ENCODE measurements at places on chromosomes 4 and X.

DNA sequence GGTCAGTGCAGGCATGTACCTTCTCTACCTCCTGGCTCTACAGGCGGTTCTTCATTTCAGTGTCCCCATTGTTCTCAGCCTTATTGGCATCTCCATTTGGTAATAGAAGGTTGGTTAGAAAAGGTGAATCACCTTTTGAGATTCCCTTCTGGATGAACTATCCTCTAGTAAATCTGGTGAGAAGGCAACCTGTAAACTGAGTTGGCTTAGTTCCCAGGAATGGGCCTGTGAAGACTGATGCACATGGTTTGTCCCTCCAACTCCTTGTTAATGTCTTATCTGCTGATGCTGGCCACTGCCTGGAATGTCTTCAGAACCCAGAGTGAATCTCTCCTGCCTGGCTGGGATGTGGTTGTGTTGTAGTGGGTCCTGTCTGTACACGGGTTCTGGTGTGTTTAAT, 143.4 kb upstream of the WDR1 start:
- DNase-seq, result no peak

- no peak for DNase-seq
Measured at GRCh38 chr4:39729557-39729956, 31.6 kb downstream of the UBE2K start.

DNA sequence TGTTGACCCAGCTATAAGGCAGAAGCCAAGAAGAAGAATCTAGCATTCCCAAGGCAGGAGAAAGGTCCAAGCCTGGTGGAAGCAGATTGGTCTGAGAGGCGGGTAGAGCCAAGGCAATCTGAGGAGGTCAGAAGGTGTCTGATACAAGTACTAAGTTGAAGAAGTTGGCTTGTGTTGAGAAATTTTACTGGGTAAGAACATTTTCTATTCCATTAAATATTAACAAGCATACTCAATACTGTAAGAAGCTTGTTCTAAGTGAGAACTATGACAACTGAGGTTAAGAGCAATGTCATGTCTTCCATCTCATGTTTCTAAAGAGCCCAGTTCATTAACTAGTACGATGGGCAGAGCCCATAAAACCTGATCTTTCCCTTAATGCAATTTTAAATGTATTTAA, 75.0 kb downstream of the FAM13A start:
- no peak for DNase-seq

- DNase-seq, result no peak
Measured at GRCh38 chr4:169398316-169398715, 127.6 kb upstream of the SH3RF1 start.

GRCh38 chr4:76856243-76857073, 41.5 kb downstream of the SOWAHB start:
- DNase-seq, result no peak

GRCh38 chr4:156794863-156795262, 176.7 kb downstream of the PDGFC start:
- DNase-seq, result no peak

DNA sequence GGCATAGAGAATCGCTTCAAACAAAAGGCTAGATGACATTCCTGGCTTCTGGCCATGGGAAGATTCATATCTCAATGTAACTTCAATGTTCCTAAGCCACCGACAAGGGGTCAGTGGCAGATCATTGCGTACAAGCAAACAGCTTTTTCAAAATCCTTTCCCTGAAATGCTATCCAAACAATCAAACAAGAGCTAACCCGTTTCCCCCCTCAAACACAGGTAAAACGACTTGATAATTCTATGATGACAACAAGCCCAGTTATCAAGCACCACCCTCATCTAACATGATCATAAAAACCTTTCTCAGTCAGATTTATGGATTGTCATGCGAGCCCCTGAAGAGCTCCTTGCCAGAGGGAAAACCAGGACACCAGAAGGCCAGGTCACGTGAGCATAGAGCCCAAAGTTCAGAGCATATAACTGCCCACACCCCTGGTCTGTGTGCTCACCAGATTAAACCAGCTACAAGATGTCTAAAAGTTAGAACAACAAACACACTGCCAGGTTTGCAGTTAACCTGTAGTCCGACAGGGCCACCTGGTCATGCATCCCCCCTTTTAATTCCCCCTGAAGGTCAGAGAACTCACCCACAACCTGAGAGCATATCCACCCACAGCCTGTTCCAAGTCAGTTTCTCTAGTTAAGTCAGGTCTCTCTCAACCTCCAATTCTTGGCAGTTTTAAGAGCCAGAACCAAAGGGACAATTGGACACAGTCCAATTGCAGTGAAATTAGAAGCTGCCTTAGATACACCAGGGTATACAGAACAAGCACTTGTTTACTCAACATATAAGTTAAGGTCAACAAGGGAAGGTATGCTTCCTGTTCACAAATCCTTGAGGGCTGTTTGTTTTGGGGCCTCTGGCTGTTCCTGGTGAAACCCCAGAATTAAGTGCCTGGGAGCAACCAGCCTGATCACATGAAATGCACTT, 248.1 kb upstream of the PPARGC1A start:
- DNase-seq, result no peak

DNA sequence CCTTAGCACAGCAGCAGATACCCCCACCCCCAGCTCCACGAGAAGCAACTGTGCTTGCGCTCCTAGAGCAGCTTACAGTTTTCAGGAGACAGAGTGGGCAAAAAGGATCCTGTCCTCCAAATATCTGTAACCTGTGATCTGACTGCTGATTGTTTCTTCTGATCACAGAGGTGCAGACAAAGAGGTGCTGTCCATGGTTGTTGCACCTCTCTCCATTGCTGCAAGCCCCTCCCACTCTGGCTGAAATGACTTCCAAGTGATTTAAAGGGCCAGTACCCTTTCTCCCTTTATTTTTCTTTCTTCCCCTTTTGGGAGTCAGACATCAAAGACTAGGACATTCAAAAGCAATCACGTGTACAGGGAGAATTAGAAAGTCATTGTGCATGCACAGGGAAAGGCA, 205.3 kb upstream of the GEMIN8 start:
- DNase-seq, result no peak

- no peak for DNase-seq
Measured at GRCh38 chrX:69844636-69845035, 205.1 kb downstream of the AWAT2 start.

GRCh38 chr4:24489870-24490269, 94.5 kb downstream of the DHX15 start:
- no peak for DNase-seq

DNA sequence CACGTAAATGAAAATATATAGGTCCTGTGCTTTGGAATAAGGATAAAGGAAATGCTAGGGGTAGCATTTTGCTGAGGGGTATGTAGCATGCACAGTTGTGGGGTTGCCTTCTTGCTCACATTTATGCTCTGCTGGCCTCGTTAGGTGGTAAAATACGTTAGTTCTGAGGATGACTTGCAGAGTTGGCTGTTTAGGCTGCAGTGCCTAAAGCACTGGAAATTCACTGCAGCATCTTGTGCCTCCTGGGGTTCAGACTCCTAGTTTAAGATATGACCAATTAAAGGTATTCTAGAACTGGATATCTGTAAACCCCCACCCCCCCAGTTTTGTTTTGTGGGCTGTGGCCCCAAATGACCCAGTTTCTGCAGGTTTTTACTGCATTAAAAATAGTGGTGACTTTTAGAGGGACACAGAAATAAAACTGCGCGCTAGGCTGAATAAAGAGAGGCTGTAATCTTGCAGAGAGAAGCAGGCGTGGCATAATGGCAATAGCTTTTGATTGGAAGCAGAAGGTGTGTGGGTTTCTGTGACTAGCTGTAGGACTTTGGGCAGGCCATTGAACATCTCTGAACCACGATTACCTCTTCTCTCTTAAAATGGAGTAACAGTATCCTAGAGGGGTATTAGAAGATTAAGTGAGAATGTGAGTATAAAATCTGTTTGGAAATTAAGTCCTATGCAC, 79.3 kb downstream of the REPS2 start:
- no peak for DNase-seq

DNA sequence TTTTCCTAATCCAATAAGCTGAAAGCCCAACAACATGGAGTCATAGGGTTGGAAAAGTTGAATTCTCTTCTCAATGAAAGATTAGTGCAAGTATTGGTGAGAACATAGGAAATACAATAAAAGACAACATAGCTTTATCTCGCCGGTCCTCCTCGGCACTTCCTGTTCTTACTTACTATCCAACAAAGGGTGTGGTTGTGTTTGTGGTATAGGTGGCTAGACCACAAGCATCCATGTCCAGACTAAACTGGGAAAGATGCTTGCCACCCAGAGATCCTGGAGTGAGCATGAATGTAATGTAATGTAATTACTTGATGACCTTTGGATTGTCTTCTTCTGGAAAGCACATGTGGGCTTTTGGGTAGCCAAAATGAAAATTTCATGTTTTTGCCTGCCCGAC, 223.8 kb downstream of the CPE start:
- no peak for DNase-seq

DNA sequence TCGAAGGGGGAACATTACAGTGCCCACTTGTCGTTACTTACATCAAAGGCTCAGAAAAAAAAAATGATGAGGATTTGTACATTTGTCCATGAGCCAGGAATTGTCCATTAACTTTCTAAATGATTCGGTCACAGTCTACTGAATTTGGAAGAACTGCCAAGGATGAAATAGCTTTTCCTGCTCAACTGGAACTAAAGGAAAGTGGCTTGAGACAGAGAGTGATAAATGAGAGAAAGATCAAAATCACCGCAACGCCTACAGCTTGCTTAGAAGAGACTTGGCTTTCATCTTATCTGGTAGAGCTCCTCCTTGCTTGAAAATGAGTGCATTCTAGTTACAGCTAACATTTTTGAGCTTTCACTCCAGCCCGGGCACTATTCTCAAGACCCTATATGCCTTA, 55.5 kb upstream of the ADGRG2 start:
- no peak for DNase-seq

GRCh38 chrX:70434914-70435586, 9.6 kb upstream of the DLG3 start:
- DNase-seq, result no peak

- no peak for DNase-seq
Measured at GRCh38 chr4:62328526-62328925, 1128.4 kb downstream of the ADGRL3 start.

GRCh38 chrX:8413279-8413678, 51.4 kb upstream of the VCX3B start:
- no peak for DNase-seq

DNA sequence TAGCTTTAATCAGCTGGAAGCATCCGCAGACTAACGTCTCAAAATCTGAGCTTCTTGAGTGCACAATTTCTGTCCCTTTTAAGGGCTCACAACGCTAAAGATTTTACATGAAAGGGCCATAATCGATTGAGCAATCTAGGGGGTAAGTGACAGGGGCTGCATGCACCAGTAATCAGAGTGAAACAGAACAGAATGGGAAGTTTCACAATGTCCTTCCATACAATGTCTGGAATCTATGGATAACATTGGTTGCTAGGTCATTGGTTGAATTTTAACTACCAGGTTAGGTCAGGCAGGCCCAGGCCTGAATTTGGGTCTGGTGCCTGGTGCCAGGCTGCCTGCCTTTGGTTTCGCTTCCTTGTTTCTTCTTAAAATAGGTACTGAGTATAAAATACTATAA, 42.0 kb upstream of the MTMR8 start:
- DNase-seq, result no peak

- no peak for DNase-seq
Measured at GRCh38 chr4:79431839-79432238, 23.8 kb upstream of the GK2 start.

DNA sequence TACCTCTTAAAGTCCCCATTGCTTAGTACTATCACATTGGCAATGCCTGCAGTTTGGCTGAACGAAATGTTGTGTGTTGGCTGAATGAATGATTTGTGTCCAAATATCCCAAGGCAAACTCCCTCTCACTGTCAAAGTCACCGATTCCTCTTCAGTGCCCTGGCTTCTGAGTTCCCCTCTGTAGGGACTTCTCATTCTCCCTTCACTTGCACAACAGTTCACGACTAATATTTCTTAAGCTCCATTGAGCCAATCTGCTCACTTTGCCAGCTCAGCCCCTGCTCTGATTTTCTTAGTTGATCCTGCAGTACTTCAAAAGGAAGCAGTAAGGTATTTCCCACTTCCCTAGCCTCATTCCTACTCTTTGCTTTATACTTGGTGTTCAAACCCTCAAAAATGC, 21.9 kb upstream of the PACRGL start:
- DNase-seq, result no peak

- DNase-seq, result no peak
Measured at GRCh38 chr4:38728631-38729141, 54.1 kb downstream of the TLR10 start.

GRCh38 chr4:41012293-41012692, 202.0 kb downstream of the APBB2 start:
- no peak for DNase-seq

- no peak for DNase-seq
Measured at GRCh38 chrX:76126851-76127250, 46.0 kb upstream of the PBDC1 start.

GRCh38 chrX:40996886-40997530, 88.2 kb upstream of the USP9X start:
- no peak for DNase-seq

GRCh38 chr4:145186729-145187128, 6.3 kb upstream of the OTUD4 start:
- no peak for DNase-seq

GRCh38 chr4:86549163-86549788, 44.8 kb upstream of the PTPN13 start:
- DNase-seq, result no peak

- DNase-seq, result no peak
Measured at GRCh38 chr4:4284827-4285618, 4.9 kb downstream of the LYAR start.

GRCh38 chrX:118847676-118848075, 24.1 kb downstream of the ZCCHC12 start:
- DNase-seq, result no peak

DNA sequence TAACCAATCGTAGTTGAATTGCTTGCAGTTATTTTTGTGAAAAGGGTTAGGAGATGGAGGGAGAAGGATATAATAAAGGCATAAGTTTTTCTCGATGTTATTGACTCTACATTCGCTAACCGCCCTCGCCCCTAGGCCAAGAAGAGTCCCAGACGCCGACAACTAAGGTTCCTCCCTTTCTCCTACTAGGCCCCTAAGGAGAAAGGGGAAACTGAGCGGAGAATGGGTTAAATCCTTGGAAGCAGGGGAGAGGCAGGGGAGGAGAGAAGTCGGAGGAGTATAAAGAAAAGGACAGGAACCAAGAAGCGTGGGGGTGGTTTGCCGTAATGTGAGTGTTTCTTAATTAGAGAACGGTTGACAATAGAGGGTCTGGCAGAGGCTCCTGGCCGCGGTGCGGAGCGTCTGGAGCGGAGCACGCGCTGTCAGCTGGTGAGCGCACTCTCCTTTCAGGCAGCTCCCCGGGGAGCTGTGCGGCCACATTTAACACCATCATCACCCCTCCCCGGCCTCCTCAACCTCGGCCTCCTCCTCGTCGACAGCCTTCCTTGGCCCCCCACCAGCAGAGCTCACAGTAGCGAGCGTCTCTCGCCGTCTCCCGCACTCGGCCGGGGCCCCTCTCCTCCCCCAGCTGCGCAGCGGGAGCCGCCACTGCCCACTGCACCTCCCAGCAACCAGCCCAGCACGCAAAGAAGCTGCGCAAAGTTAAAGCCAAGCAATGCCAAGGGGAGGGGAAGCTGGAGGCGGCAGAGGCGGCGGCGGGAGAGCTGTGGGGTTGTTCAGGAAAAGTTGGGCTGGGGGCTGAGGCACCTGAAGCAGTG, 5.9 kb downstream of the ATOH1 start:
- DNase-seq, result no peak

All from cortex of kidney (tissue), 1 donor.